ENCODE measurements at places on chromosomes 1 and 21.
A peak's percentile ranks its signal among the peaks of the same experiment; 100 is the strongest.

DNA sequence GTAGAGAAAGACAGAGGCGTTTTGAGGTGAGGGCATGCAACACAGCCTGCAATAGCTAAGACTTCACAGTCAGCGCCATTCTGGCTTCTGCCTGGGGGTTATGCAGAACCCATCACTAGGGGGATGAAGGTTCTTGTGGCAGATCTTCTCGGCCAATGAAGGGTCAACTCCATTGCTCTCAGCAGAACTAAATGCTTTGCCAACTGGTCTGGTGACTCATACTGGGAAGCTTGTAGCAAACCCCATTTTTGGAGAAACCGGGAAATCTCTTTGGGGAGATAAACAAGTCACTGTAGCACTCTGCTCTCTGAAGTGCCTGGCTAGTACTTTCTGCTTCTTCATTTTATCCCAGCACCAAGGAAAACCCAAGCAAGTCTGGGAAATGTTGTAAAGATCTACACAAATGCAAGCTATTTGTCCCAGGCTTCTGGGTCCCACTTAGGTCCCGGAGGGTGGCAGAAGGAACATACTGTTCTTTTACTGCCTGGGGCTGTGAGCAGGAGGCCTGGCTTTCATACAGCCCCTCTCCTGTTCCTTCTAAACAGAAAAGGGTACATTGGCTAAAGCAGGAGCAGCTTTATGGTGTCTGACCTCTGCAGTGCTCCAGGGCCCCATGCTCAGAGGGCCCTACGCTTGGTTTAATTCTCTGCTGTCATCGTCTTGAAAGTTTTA is 28.8 kb downstream of the SHISA4 start:
- DNase-seq: no peak

DNA sequence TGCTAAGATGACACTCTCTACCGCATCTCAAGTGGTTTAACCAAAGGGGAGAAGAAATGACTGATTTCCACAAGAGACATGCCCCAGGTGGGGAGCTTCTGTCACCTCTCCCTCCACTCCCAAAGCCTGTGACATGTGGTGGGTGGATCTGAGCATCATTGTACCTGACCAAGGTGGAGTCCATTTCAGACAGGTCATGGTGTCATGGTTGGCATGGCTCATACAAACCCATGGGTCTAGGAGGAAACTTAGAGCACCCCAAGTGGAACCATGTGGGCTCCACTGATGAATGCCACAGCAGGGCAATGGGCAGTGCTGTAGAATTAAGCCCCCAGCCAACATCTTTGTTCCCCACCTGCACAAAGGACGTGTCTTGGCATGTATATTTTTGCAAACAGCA is 131.5 kb upstream of the EDN2 start:
- no peak for DNase-seq

- no peak for DNase-seq
Measured at GRCh38 chr1:94884106-94884505, 42.8 kb downstream of the CNN3 start.

GRCh38 chr1:18721041-18721440 is 90.4 kb downstream of the PAX7 start:
- DNase-seq: no peak

GRCh38 chr1:12142891-12143630 is 23.7 kb upstream of the TNFRSF1B start:
- peak; percentile 10 for DNase-seq

GRCh38 chr1:229561141-229561540 is 2.6 kb upstream of the ABCB10 start:
- no peak for DNase-seq

DNA sequence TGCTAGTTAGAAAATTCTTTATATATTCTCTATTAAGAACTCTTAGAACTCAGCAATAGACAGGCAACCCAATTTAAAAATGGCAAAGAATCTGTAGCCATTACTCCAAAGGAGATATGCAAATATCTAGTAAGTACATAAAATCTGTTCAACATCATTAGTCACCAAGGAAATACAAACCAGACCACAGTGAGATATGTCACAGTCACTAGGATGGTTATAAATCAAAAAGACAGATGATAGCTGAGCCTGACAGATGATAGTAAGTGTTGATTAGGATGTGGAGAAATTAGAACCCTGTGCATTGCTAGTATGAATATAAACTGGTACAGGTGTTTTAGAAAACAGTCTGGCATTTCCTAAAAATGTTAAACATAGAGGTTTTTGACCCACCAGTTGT is 26.6 kb downstream of the SRSF11 start:
- no peak for DNase-seq

DNA sequence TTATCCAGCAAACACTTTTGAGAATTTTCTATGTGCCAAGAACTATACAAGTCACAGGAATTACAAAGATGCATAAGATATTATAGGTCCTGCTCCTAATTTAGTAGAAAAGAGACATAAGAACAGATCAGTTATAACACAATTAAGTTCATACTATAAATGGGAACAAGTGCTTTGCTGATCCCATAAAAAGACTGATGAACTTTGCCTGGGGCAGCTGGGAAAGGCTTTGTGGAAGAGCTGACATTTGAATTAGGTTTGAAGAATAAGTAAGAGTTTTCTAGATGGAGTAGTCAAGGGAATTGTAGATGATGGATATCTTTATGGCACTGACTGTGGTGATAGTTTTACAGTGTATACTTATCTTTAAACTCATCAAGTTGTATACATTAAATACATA is 76.5 kb downstream of the VCAM1 start:
- DNase-seq: no peak

DNA sequence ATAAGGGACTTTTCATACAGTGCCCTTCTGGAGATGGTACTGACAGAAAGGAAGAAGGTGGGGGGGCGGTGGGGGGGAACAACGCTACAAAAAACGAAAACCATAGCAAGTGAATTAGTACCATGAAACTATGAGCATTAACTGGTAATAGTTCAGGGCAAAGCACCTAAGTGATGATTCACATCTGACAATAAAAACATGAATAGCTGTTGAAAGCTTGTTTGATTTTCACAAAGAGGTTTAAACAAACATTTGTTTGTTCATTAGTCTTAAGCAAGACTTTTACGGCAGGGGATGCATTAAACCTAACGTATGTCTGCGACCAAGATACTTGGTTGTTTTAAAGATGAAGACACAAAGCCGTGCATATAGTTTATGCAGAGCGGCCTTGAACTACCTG is 177.5 kb downstream of the LMO4 start:
- no peak for DNase-seq

- DNase-seq: no peak
Measured at GRCh38 chr1:200108659-200109058, 81.1 kb downstream of the NR5A2 start.

DNA sequence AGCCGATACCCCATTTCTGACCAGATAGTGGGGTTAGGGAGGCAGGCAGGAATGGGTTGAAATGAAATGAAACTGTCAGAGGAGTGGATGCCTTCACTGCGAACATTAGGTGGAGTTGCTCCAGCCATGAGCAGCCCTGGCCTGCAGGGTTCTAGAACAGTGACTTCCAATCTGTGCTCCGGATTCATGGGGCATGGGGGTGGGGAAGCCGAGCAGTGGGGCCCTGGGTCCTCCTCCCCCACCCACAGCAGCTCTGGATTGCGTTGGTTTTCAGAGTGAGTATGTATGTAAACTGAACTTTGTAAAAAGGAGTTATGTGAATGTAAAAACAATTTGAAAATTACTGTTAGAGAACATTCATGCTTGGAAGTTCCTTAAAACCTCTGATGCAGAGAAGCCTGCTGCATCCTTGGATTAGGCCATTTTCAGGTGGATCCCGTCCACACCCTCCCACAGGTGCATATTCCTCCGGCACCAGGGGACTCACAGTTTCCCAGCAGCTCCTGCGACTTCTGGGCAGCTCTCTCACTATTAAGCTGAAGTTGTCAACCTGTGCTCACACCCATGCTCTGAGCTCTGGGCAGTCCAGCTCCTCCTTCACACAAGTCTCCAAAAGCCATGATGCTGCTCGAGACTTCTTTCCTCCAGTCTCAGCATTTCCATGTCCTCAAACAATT is 54.4 kb upstream of the EDN2 start:
- DNase-seq: no peak

GRCh38 chr1:150365941-150366340 is 2.0 kb downstream of the RPRD2 start:
- peak; percentile 10 for DNase-seq

GRCh38 chr1:117810553-117810952 is 118.9 kb downstream of the GDAP2 start:
- DNase-seq: no peak

- no peak for DNase-seq
Measured at GRCh38 chr1:30846587-30846986, 62.0 kb downstream of the SDC3 start.

GRCh38 chr1:150613061-150613920 is 16.1 kb downstream of the ENSA start:
- DNase-seq: peak; percentile 65

DNA sequence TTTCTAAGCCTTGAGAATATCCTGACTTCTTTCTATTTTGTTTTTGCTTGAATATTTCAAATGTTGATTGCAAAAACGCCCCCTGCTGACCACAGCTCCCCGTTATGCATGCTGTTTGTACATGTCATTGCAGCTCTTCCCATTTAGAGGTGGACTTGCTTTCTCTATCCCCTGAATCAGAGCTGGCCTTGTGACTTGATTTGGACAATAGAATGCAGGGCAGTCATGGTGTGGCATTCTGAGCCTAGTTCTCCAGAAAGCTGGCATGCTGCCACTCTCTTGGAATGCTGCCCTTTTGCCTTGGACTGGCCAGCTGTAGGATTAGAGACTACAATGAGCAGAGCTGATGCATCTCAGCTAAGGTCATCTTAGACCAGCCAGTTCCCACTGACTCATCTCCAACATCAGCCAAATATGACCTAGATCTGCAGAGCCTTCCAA is 1561.5 kb downstream of the MRPL39 start:
- DNase-seq: peak; percentile 32

- DNase-seq: no peak
Measured at GRCh38 chr1:91863498-91863897, 22.5 kb downstream of the TGFBR3 start.

DNA sequence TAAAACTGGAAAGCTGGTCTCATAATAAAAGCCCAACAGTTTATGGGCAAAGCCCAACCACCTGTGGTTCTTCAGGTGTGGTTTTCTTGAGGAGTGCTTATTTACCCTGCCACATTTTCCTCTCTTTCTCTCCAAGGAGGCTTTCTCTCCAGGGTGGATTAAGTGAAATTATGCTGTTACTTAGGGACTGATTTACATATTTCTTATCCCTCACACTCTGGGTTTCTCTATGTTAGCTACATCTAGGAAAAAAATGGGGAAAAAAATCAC is 4.8 kb downstream of the TBX19 start:
- DNase-seq: no peak

DNA sequence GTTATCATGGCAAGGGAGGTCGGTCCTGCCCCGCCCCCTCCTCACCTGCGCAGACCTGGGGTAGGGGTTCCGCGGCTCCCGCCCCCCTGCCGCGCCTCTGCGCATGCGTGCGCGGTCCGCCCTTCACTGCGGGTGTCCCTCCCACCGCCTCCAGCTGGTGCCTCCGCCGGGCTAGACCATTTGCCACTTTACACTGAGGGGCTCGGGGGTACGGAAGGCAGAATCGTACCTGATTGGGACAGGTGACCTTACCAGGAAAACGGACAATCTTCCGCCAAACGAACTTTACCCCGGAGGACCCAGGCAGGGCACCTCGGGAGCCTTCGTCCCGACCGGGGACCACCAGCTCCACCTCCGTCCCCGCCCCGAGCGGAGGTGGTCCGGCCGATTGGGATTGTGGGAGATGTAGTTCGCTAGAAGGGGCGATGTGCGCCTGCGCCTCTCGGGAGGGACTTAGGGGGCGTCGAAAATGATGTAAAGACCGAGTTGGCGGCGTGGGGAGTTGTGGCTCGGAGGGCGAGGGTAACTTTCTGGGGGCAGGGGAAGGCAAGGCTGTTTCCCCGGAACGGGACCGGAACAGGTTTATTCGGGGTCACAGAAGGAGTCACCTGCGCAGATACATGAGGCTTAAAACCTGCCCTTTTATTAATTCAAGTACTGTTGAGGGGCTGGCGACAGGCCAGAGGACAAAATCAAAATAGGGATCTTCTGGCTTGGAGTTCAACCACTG is at the start of gene DNAJC28:
DNAJC28 (minus strand) TSS at position 344 of the 730 bp plus-strand sequence. CDS start 2,323 bp downstream, outside the sequence.
- peak; percentile 95 for DNase-seq

- no peak for DNase-seq
Measured at GRCh38 chr1:103084181-103084580, 24.1 kb downstream of the COL11A1 start.

DNA sequence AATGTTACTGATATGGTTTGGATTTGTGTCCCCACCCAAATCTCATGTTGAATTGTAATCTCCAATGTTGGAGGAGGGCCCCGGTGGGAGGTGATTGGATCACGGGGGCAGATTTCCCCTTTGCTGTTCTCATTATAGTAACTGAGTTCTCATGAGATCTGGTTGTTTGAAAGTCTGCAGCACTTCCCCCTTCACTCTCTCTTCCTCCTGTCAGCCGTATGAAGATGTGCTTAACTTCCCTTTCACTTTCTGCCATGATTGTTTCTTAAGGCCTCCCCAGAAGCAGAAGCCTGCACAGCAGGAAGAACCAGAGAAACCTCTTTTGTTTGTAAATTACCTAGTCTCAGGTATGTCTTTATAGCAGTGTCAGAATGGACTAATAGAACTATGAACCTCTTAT is 28.4 kb downstream of the TRIM33 start:
- peak; percentile 9 for DNase-seq

GRCh38 chr1:27237112-27237511 is 2.7 kb downstream of the WDTC1 start:
- DNase-seq: no peak

- DNase-seq: no peak
Measured at GRCh38 chr1:231966983-231967382, 340.4 kb downstream of the DISC1 start.

- DNase-seq: no peak
Measured at GRCh38 chr1:67085326-67085725, 31.4 kb upstream of the SLC35D1 start.

DNA sequence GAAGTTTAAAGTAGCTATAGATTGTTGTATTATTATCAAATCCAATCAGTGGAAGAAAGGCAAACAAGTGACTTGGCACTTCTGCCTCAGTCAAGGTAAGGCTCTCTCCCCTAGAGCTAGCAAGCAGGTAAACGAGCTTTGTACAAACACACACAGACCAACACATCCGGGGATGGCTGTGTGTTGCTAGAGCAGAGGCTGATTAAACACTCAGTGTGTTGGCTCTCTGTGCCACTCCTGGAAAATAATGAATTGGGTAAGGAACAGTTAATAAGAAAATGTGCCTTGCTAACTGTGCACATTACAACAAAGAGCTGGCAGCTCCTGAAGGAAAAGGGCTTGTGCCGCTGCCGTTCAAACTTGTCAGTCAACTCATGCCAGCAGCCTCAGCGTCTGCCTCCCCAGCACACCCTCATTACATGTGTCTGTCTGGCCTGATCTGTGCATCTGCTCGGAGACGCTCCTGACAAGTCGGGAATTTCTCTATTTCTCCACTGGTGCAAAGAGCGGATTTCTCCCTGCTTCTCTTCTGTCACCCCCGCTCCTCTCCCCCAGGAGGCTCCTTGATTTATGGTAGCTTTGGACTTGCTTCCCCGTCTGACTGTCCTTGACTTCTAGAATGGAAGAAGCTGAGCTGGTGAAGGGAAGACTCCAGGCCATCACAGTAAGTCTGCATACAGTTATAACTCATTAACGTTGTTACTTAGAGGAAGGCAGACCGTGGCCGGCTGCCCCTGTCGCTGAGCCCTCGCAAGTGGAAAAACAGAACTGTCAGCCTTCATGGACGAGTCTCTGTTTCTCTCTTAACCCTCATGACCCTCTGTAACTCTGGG is at the start of gene PALMD:
PALMD (plus strand) TSS at position 415 of the 833 bp plus-strand sequence; CDS start at position 620, 205 bp downstream.
- no peak for DNase-seq

All from CD4-positive, alpha-beta T cell treated with Interleukin-6 for 4 hours (primary cell).